ENCODE measurements at places on chromosomes 13 and 19. TPM values are rescaled to one million over a fixed set of nuclear protein-coding genes. Genes with fewer than 3 reads are reported as not detected.

KLK6 gene
- not detected for polyA plus RNA-seq

ZNF91 gene
- 37.8 TPM for polyA plus RNA-seq

BRSK1 gene
- polyA plus RNA-seq: not detected

TSSK6 gene
- 2.0 TPM for polyA plus RNA-seq

MYPOP gene
- 0.17 TPM for polyA plus RNA-seq

GJB2 gene
- polyA plus RNA-seq: not detected

GRK1 gene
- polyA plus RNA-seq: not detected

Data from CD4-positive, CD25-positive, alpha-beta regulatory T cell (primary cell).